ENCODE measurements at places on chromosomes 5 and 9. TPM values are rescaled to one million over a fixed set of nuclear protein-coding genes. Genes with fewer than 3 reads are reported as not detected.

The OR13C5 gene
- total RNA-seq: not detected

The TRPM6 gene
- not detected for total RNA-seq

The SPRY4 gene
- not detected for total RNA-seq

The SPATA31C1 gene
- not detected for total RNA-seq

The LCN15 gene
- not detected for total RNA-seq

The ZBTB26 gene
- 4.6 TPM for total RNA-seq

The RALGPS1 gene
- total RNA-seq: 5.8 TPM

The RIGI gene
- total RNA-seq: 26.8 TPM

The GEMIN5 gene
- total RNA-seq: 21.4 TPM
